Peyer's patch (tissue), 4 donors: ENCODE measurements at places on chromosomes 7 and 10.

DNA sequence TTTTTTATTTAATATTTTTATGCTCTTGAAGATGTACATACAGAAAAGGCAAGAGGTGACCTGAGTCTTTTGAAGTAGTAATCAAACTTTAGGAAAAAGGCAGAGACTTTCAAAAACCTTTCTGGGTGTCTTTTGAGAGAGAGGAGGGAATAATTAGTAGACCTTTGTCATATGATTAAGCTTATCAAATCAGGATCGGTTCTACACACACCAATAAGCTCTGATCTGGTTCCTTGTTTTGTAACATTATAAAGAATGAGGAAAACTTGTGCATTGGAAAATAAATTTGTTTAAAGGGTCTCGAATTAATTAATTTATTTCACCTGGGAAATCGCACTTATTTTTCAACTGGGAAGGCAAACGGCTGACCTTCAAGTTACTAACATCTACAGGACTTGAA, 11.9 kb downstream of the TWIST1 start:
- no peak for DNase-seq

GRCh38 chr10:96705134-96705533, 15.2 kb downstream of the PIK3AP1 start:
- DNase-seq = no peak

- DNase-seq = no peak
These were observed 36.8 kb upstream of the CDC14C start for GRCh38 chr7:48887500-48887899.

DNA sequence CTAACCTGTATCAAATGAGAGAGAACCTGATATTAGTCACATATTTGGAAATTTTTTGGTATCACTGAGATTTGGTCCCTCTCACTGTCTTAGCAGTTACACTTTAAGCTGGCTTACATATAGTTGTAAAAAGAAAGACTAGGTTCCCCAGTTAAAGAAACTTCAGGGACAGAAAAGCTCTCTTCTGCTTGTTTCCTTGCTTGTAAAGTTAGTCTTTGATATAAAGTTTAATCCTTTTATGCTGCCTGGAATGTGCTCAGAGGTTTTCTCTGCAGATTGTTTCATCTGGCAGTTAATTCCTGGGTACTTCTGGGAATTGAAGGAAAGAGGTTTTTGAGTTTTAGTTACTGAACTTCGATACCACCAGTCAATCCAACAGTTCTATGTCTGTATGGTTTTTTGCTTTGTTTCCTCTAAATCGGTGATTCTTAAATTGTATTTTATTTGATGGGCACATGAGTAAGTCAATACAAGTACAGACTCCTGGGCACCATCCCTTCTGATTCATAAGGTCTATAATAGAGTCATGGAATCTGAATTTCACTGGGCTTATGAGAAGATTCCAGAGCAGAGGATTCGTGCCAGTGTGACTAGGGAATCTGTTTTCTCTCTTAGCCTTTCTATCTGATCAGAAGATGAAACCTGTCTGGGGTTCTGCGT, 1080.9 kb upstream of the C7orf33 start:
- no peak for DNase-seq

- no peak for DNase-seq
These were observed 93.9 kb upstream of the RET start for GRCh38 chr10:42982891-42983506.

DNA sequence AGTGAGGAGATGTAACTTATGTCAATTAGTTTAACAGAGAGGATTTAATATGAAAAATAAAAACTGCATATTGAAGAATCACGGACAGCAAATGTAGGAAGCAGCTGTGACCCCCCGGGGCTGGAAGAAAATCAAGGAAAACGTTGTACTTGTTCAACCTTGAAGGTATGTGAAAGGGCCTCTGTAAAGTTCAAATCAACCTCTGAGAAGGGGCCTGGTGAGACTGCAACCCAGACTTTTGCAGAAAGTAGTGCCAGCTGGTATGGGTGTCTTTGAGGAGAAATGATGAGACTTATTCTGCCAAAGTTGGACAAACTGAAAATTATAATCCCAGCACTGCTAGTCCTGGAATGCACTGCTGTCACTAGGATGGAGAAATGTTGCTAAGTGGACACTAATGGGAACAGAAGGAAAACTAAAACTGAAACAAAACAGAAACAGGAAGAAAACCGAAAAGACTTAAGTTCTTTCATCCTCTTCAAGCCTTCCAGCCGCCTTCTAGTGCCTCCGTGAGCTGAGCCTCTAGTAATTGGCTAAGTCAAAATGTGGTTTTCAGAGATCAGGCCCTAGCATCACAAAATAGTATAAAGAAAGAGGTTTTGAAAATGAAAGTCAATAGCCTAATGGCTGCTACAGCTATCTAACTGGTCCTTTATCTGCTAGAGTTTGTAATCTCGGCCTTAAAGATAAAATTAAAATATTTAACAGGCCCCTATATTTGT, 253.7 kb upstream of the SORCS1 start:
- no peak for DNase-seq

GRCh38 chr7:5549096-5549763, 125.6 kb upstream of the TNRC18 start:
- DNase-seq = no peak

GRCh38 chr7:18086165-18087025, 58.7 kb upstream of the PRPS1L1 start:
- no peak for DNase-seq

GRCh38 chr10:3452173-3452626, 279.6 kb upstream of the PITRM1 start:
- DNase-seq = no peak

DNA sequence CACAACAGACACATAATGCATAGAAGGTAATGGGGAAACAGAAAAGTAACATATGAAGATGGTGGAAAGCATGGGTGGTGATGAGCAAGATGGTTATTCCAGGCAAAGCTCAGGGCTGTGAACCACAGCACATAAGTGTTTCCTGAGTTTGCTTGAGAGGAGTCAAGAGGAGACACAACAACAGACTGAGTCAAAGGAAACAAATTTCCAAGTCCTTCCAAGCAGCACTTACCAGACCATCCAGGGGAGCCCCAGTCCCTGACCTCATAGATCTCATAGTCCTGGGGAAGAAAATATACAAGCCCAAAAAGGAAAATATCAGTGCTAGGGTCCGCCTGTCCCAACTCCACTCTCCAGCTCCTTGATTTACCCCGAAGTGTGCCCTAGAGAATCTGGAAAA, 216.6 kb upstream of the FZD1 start:
- DNase-seq = no peak

GRCh38 chr10:61108915-61109314, 164.9 kb upstream of the RHOBTB1 start:
- DNase-seq = no peak

- DNase-seq = no peak
These were observed 14.1 kb downstream of the CHN2 start for GRCh38 chr7:29208410-29209250.

GRCh38 chr10:16750461-16750860, 66.8 kb downstream of the RSU1 start:
- no peak for DNase-seq

GRCh38 chr7:47239034-47239433, 342.9 kb downstream of the TNS3 start:
- DNase-seq = no peak

DNA sequence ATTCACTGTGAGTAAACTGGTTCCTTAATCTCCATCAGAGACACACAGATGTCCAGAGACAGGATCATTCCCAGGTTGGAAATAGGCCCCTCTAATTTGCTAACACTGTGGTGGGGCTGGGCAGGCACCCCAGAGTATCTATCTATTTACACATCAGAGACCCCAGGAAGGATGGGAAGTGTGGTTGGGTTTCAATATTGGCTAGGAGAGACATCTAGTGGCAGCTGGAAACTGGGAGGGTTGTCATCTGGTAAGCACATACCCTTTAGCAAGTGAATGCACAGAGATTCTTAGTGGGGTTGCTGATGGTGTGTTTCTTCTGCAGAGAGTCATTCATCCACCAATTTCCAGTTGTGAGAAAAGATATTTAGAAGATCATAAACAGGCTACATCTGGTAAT, 36.0 kb upstream of the NRG3 start:
- no peak for DNase-seq

- no peak for DNase-seq
These were observed 8.1 kb downstream of the TOMM7 start for GRCh38 chr7:22814261-22815208.

GRCh38 chr10:103232772-103233488, 12.8 kb upstream of the RPEL1 start:
- no peak for DNase-seq

GRCh38 chr7:155224116-155224811, 73.4 kb upstream of the INSIG1 start:
- peak; percentile 64 for DNase-seq

- DNase-seq = no peak
These were observed 521.2 kb downstream of the TCERG1L start for GRCh38 chr10:130790339-130790738.

- DNase-seq = no peak
These were observed 31.9 kb downstream of the ARL4A start for GRCh38 chr7:12719141-12719919.

- DNase-seq = no peak
These were observed 10.7 kb downstream of the NCOA4 start for GRCh38 chr10:46019569-46020343.

DNA sequence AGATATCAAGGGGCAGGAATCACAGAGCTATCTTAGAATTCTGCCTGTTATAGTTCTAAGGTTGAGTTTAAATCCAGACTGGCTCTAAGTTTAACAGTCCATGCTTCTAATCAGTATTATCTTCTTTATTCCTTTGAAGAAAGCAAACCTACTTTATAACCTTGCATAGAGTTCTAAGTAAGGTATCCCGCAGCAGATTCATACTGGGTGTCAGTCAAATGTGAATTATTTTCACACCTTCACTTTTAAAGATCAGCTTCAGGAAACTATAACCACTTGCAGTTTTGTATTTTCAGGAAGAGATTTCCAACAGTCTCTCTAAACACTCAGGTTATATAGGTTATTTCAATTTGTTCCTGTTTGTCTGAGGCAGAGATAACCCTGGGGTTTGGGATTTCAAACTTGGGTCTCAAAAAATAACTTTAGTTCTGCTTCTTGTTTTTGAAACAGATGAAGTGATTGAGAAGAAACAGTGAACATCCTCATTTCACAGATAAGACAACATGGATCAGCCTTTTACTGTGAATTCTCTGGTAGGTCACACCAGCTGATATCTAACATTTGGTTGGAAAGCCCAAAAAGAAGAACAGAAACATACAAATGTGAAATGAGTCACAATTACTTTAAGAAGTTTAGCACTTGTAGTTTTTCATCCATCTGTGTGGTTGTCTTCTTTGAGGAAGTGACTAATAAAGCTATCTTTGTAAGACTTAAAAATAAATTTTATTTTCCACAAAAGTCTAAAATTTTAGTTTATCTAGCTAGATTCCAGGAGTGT, 21.4 kb downstream of the STAMBPL1 start:
- DNase-seq = no peak

- DNase-seq = peak; percentile 90
These were observed 81.3 kb downstream of the C10orf105 start for GRCh38 chr10:71638064-71638821.

DNA sequence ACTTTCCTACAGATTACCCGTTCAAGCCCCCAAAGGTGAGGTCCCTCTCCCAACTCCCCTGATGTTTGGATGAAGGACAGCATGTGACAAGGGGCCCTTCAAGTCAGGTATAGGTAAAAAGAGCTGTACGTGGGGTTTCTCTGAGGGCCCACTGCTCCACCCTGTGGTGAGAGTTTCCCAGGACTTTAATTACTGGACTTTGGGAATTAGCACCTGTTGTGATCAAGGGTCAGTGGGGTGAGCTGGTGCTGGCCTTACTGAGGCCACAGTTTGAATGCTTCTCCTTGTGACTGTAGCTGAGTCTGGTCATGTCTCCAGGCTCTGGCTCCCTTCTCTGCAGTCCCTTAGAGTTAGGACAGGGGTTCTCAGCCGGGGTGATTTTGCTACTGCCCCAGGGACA, 16.8 kb downstream of the UBE2D4 start:
- no peak for DNase-seq

- DNase-seq = peak; percentile 59
These were observed 7.0 kb upstream of the EVX1 start for GRCh38 chr7:27235387-27236311.

- DNase-seq = no peak
These were observed 73.3 kb downstream of the MICALL2 start for GRCh38 chr7:1385809-1386622.

DNA sequence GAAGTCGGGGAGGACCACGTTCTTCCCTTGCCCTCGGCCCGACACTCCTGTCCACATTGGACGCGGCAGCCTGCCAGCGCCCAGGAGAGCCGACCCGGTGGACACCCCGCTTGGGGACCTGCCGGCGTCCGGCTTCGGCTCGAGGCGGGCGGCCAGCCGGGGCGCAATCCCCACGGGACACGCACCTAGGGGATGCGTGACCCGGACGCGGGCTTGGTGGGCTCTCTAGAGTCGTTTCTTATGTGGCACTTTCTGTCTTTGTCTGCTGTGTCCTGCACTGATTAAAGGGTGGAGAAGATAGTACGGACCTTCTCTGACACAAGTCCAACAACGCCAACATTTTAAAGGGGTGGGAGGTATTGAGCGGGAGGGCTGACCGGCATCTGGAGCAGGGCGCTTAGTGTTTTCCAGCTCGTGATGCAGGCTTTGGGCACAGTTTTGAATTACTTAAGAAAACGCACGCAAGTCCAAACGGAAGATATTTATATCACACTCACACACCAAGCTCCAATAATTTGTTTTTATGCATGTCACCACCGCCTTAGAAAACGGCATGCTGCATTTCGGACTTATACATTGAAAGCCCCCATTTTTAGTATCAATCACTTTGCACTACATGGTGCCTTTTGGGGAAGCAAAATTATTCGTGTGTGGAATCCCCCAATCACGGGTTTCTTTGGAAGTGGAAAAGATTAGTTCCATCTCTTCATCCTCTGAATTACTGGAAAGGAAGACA, 3.9 kb upstream of the SPAG6 start:
- DNase-seq = no peak

- DNase-seq = no peak
These were observed 28.1 kb upstream of the CREB3L2 start for GRCh38 chr7:138029941-138030340.

DNA sequence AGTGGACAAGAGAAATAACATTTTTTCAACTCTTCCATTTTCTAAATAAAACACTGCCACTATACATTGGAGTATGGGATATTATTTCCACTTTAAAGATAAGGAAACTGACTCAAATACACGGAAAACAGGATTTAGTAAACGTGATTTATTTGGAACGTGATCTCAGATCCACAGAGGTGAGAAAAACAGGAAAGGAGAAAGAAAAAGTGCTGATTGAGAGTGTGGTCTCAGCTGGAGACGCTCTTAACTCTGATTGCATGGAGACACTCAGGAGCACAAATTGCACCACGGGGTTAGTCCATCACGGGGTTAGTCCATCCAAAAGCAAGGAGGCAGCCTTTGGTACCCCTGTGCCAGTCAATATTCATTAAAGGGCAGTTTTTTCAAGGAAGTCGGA, 142.5 kb downstream of the GNAT3 start:
- no peak for DNase-seq

DNA sequence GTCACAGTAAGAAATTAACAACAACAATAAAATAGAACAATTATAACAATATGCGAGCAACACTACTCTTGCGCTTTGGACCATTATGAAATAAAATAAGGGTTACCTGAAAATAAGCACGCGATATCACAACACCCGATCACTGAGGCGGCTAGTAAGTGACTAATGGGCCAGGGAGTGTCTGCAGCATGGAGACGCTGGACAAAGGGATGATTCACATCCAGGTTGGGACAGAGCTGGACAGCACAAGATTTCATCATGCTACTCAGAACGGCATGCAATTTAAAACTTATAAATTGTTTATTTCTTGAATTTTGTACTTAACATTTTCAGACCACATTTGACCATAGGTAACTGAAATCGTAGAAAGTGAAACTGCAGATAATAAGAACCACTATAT, 15.6 kb downstream of the HIBADH start:
- no peak for DNase-seq

- no peak for DNase-seq
These were observed 25.0 kb downstream of the C10orf105 start for GRCh38 chr10:71694567-71694968.
